ENCODE measurements at places on chromosomes 6 and 20. TPM values are rescaled to one million over a fixed set of nuclear protein-coding genes. Genes with fewer than 3 reads are reported as not detected.

DNA sequence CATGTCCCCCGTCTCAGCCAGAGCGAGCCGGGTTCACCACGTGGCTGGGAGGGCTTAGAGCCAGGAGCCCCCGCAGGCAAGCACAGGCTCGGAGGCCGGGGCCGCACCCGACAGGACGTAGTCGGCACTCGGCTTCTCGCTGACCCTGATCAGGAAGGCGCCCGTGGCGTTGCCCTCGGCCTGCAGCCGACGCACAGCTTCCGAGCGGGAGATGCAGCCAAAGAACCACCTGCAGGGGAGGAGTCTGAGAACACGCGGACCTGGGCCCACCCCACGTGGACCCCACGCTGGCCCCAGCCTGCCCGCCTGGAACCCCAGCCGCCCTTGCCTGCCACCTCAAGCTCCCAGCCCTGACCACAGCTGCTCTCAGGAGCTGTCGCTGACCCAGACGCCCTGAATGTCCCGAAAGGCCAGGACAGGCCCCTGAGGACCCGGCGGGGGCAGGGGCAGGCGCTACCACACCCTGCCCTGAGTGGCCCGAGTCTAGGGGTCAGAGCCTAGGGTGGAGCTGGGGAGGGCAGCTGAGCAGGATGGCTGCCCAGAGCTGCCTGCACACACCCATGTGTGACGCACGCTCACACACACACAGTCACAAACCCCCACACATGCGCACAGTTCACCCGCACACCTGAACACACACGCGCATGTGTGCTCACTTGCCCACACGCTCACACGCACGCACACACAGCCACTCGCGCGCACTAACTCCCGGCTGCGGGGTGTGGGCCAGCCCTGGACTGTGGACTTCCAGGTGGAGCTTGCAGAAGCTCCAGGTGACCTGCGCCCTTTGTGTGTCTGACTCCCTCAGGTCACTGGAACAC is 2.1 kb downstream of the PTK6 start:
- H3K27me3 ChIP-seq = no peaks in the 10 kb centered on the region

DNA sequence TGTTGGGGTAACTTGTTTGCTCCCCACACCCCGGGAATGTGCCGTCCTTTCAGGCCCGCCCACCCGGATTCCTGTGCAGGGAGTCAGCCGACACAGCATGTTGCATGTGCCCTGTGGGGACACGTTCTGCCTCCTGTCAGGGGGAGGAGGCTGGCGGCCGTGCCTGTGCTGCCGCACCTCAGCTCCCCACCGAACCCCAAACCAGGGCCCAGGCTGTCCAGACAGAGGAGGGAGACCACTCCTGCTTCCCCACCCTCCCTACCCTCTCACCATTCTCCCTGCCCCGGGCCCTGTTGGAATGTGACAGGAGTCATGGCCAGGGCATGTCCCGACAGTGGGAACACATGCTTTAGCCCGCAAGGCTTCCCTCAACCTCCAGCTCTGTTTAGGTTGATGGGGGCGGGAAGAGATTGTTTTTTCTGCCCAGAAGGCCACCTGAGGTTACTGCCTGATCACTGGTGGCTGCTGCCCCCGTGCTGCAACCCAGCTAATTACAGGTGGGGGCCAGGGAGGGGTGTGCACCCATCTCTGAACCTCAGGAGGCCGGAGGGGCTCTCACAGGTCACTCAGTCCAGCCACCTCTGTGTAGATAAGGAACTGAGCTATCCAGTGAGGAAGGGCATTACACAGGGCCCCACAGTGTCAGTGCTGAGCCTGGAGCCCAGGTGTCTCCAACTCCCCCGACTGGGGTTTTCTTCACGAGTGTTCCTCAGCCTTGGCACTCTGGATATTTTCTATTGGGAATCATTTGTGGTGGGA is 13.6 kb downstream of the LRRC73 start:
- no peaks in the 10 kb centered on the region for H3K27me3 ChIP-seq
- H3K36me3 ChIP-seq = peaks cover 10% of the 10 kb centered on the region
- H3K27ac ChIP-seq = no peak overlapping the region
- no peak for DNase-seq
- no peaks in the 10 kb centered on the region for H3K4me1 ChIP-seq

- no peaks in the 10 kb centered on the region for H3K36me3 ChIP-seq
- no peaks in the 10 kb centered on the region for H3K27me3 ChIP-seq
- H3K27ac ChIP-seq = no peak overlapping the region
- peaks cover 10% of the 10 kb centered on the region for H3K4me1 ChIP-seq
- DNase-seq = no peak
- H3K4me3 ChIP-seq = no peak overlapping the region
These were observed 71.8 kb downstream of the ALDH8A1 start for GRCh38 chr6:134878136-134878535.

LAMP5 gene
- total RNA-seq = 0.54 TPM

OPRM1 gene
- total RNA-seq = not detected

GRIK2 gene
- not detected for total RNA-seq

All from GM12878 (cell line).